ENCODE measurements at places on chromosomes 1 and 21. TPM values are rescaled to one million over a fixed set of nuclear protein-coding genes. Genes with fewer than 3 reads are reported as not detected.

Gene ADAMTS5
- 0.47 TPM for total RNA-seq

Gene CSF1
- total RNA-seq: 6.3 TPM

DNA sequence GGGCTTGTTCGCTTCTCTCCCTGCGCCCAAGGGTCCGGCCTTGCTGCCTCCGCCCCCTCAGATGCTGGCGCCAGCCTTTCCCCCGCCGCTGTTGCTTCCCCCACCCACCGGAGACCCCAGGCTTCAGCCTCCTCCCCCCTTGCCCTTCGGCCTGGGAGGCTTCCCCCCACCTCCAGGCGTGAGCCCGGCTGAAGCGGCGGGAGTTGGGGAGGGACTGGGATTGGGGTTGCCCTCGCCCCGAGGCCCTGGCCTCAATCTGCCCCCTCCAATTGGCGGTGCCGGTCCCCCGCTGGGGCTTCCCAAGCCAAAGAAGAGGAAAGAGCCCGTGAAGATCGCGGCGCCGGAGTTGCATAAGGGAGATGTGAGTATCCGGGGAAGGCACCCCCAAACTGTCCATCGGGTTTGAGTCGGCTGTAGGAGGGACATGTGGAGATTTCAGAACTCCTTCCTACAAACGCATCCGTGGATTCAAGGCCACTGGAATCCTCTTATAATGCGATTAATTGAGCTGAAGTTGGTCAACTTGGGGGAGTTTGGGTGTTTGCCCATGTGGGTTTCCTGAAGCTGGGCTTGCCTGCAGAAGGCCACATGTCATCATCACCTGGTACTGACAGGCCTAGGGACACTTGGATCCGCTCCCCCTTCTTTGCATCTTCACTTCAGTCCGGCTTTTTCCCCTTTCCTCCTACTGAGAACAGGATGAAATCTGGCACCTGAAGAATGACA, 707 bp downstream of the PRCC start:
- H3K4me3 ChIP-seq: peak overlapping the region; percentile 71
- no peaks in the 10 kb centered on the region for H3K27me3 ChIP-seq
- peak overlapping the region; percentile 83 for H3K27ac ChIP-seq
- H3K36me3 ChIP-seq: peaks cover 7% of the 10 kb centered on the region
- H3K4me1 ChIP-seq: peaks cover 32% of the 10 kb centered on the region

DNA sequence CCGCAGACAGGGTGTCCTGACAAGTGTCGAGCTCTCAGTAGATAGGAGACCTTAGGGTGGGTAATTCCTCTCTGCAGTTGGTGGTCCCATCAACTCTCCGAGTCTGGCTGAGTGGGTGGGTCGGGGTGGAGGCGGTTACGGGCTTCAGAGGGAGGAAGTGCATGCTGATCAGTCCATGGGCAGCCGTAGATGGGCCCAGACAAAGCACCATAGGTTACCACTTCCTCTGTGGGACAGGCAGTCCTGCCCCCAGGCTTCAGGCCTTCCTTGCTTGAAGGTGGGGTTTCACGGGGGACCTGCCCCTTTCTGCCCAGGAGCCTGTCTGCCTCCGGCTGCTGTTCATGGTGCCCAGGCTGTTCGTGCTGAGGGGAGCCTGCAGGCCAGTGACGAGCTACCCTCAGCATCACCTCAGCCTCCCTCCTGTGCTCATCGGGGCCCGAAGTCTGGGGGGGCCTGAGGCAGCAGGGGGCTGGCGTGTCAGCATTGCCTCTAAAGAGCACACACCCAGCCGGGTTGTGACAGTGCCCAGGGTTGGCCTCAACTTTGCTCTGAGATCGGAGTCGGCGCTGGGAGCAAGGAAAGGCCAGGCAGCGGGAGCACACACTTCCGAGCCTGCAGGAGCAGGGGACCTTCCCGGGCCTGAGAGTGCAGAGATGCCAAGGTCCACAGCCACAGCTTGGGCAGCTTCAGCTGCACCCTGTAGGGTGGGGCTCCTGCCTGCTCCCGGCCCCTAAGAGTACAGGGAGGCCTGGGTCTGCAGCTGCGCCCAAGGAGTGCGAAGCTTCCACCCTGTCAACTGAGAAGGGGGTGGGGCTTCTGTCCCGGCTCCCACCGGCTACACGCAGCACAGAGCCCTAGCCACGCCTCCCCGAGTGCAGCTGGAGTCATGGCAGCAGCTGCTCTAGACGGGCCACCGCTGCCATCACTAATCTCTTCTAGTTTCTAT, 225.4 kb upstream of the NRIP1 start:
- no peak overlapping the region for H3K4me3 ChIP-seq
- H3K36me3 ChIP-seq: no peaks in the 10 kb centered on the region
- no peak overlapping the region for H3K27ac ChIP-seq
- DNase-seq: peak; percentile 86
- no peaks in the 10 kb centered on the region for H3K4me1 ChIP-seq
